Stimulated activated CD4-positive, alpha-beta T cell treated with anti-CD3 and anti-CD28 coated beads, TNF-alpha, amount 100 ng/mL, for 1 hour (primary cell): ENCODE measurements at places on chromosomes 7 and 10.

- DNase-seq, result no peak
Measured at GRCh38 chr7:138545123-138545522, 85.1 kb downstream of the TRIM24 start.

- DNase-seq, result no peak
Measured at GRCh38 chr7:44393238-44394111, 68.1 kb upstream of the CAMK2B start.

GRCh38 chr7:25073451-25073850 is 51.6 kb downstream of the CYCS start:
- DNase-seq, result no peak

DNA sequence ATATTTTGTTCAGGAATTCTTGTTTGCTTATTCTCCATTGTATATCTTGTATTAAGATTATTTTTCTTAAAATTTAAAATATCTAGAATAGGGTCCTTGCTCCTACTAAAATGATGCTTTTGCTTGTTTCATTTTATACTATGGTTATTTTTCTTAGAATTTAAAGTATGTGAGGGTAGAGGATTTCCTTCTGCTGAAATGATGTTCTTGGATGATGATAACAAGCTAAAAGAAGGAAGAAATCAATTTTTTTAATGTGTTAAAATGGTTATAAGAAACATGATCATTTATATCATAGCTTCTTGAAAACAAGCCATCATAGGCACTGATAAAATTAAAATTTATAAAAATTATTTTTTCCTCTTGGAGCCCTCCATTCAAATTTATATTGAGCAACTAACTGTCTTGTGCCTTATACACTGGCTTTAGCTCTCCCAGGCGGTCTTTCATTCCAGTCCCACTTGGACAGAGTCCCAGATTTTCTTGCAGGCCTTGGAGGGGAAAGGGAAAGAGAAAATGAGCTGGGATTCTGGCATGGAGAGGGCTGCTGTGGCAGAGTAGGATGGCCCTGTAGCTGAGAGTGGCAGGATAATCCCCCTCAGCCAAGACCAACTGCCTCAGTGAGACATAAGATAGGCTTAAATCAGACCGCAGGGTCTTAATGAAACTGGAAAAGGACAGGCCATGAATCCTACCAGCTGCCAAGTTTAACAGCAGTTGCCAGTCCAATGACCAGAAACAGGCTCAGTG is 60.2 kb downstream of the DNAJB9 start:
- no peak for DNase-seq

DNA sequence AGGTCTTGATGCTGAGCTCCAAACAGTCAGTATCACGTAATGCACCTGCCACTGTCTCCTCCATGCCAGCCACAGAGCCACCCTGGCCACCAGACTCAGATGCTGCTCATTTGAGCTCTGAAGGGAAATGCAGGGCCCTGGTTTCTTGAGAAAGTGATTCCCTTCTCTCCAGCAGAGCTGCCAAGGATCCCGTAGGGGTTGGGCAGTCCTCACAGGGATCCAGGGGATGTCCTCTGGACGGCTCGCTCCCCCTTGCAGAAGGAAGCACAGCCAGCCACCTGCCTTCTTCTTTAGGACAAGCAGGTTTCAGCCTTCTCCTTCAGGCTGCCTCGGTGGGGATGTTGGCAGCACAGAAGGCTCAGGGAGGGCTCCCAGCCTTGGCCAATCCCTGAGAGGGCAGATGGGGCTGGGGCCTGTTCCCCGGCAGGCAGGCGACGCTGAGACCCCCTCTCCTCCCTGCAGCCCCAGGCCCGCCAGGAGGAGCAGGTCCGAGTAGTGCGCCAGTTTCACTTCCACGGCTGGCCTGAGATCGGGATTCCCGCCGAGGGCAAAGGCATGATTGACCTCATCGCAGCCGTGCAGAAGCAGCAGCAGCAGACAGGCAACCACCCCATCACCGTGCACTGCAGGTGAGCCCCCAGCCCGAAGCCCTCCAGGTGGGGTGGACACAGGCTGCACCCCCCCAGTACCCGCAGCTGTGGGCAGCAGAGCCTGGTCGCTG is 48.9 kb downstream of the MKI67 start:
- no peak for DNase-seq

DNA sequence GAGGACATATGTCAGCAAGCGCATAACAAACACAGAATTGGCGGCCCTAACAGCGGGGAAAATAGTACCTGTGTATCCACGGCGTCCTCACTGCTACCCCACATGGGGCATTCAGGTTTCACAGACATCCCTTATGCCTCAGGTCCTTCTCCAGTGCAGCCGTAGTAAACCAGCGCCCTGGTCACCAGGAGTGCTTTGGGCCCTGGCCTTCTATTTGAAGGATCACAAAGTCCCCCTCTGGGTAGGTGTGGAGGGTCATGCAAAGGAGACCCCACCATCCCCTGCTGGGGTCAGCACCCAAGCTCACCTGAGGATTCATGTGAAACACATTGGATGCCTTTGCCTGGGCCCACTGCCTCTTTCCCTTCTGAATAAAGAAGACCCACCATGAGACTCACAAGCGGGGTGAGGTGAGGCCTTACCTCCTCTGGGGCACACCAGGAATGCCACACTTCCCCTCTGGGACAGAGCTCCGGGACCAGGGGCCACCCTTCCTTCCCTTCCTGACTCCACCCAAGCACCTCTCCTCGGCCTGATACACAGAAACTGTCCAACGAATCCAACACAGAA is 18.8 kb downstream of the CLRN3 start:
- no peak for DNase-seq

GRCh38 chr7:132933072-132933458 is 148.8 kb downstream of the CHCHD3 start:
- DNase-seq, result no peak

DNA sequence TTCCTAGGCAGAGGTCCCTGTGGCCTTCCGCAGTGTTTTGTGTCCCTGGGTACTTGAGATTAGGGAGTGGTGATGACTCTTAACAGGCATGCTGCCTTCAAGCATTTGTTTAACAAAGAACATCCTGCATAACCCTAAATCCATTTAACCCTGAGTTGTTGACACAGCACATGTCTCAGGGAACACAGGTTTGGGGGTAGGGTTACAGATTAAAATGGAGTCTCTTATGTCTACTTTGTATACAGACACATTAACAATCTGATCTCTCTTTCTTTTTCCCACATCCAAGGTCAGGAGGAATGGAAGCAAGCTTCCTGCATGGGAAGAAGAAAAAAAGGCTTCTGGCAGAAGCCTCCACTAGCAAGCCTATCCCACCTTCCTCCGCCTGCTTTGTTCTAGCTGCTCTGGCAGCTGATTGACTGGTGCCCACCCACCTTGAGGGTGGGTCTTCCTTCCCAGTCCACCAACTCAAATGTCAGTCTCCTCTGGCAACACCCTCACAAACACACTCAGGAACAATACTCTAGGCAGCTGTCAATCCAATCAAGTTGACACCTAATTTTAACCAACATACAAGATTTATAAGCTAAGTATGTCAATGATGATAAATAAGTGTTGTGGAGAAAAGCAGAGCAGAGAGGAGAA is 176.5 kb upstream of the CCZ1B start:
- no peak for DNase-seq

DNA sequence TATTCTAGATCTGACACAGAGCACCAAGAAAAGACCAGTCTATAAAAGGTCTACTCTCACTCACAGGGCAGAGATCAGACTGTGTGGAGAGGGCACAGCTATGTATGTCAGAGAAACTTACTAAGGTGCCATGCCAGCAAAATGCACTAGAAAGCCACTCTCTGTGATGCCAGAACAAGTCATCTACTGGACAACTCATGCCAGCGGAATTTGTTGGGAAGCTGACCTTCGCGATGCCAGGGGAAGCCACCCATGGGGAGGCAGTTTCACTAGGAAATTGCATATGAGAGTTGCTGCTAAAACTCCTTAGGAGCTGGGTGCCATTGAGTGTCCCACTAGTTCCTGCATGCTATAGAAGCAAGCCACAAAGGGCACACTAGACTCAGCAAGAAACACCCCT is 58.5 kb downstream of the MICU1 start:
- no peak for DNase-seq

DNA sequence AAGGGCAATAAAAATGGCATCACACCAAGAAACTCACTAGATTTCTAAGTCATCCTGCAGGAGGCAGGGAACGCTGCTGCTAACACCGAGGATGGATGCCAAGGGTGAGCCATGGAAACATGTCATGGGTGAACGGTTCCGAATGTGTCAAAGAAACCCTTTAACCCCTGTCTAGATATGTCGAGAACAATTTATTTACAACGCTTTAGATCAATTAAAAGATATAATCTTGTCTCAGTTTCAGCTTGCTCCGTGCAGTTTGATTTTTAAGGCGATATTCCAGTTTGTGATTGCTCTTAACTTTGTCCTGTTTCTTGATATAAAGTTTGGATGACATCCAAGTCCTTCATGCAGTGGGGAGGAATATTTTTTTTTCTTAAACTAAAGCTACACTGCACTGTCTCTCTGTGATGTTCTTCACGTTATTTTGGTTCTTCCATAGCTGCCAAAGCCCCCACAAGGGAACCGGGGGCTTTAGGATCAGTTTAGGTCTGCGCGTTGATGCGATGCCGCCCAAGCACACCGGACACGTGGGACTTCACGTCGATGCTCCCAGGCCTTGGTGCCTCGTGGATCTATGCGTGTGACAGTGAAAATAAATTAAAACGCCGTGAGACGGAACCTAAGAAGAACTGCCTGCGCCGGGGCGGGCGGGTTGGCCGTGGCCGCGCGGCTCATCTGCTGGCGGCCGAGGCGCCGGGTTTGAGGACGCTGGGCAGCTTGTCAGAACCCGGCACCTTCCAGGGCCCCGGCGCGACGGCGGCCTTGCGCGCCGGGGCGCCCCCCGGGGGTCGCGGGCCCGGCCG is 220.3 kb downstream of the PHTF2 start:
- DNase-seq, result no peak

DNA sequence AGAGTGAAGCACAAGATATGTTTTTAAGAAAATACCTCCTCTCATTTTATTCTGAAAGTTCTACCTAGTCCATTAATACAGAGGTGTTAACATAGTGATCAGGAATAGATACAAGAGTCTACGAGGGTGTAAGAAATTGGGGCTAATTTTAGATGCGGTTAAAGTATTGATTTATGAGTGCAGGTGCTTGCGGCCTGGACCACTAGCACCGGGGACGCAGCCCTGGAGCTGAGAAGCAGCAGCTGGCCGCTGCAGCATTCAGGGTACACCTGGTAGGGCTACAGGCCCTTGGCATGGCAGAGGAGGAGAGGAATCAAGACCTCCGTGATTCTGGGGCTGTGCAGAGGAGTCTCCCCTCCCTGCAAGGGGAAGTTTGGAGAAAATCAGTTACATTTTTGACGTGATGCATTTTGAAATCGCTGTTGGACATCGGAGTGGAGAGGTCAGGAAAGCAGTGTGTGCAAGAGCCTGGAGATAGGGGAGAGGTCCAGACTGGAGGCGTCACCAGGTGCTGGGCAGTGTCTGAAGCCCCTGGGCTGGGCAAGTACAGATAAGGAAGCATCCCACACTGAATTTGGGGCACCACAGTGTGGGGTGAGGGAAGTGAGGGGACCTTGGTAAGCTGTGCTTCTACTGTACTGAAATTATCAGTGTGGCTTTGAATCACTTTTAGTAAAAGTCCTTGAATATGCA is 112.3 kb downstream of the VWC2 start:
- DNase-seq, result no peak
